Stimulated activated CD4-positive, alpha-beta T cell treated with anti-CD3 and anti-CD28 coated beads, Interleukin-4, amount 100 ng/mL, for 1 hour (primary cell): ENCODE measurements at places on chromosomes 13 and 19.

- no peak for DNase-seq
These were observed 190.8 kb downstream of the TEX29 start for GRCh38 chr13:111511219-111511732.

- peak; percentile 40 for DNase-seq
These were observed 4.4 kb upstream of the TMEM272 start for GRCh38 chr13:51849145-51850101.

- DNase-seq, result no peak
These were observed 59.3 kb downstream of the ITGBL1 start for GRCh38 chr13:101511766-101512165.

DNA sequence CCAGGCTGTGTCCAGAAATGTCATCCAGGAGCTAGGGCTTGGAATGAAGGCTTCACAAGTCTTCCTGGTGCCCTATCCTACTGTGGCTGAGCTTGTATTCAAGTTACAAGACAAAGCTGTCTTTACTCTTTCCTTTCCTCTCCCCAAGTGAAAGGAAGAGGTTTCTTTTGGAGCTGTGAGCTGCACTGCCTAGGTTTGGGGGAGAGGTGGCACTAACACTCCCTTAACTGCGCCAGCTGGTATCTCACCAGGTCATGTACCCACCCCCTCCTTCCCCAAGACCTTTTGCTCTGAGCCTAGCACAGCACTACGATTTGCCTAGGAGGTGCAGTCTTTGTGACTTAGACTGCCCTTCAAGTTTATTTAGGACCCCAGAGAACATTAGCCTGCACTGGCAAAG lies 2053.6 kb upstream of the PRR20A start:
- DNase-seq, result no peak

GRCh38 chr13:109400624-109401257 lies 385.6 kb downstream of the IRS2 start:
- no peak for DNase-seq
